ENCODE measurements at places on chromosomes 3 and 15.

- no peak for DNase-seq
These were observed 625.9 kb upstream of the ADAMTS9 start for GRCh38 chr3:65313666-65314065.

GRCh38 chr3:111690242-111690641 lies 95.1 kb upstream of the ZBED2 start:
- DNase-seq, result no peak

DNA sequence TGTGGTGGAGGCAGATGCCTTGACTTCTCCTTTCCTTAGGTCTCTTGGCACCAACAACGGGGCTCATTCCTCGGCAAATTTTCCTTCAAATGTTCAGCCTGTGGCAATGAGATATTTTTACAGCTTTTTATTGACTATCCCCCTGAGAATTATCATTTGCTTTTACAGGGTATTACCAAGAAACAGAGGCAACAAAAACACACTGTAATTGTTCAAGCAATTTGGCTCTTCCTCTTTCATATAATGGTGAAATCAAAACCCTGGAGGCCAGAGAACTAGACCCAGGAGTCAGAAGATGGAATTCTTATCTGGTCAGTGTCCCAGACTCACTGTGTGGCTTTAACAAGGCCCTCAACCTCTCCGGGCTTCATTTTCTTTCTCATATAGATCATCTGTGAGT lies 40.1 kb downstream of the TRIM42 start:
- no peak for DNase-seq

GRCh38 chr3:157861076-157861765 lies 245.0 kb downstream of the SHOX2 start:
- DNase-seq, result no peak

- no peak for DNase-seq
These were observed 140.2 kb upstream of the RBMS3 start for GRCh38 chr3:29140666-29141065.

DNA sequence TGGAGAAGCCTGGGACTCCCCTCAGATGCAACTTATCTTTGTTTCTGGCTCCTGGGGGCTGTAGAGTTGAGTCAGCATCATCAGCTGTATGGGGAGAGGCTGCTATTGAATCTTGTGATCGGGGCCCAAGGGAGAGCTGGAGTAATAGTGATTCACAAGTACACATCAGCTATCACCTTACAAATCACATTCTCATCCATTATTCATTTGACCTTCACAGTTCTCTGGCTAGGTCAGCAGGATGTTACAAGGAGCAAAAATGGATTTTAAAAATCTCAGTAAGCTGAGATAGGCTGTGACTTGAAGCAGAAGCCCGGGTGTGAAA lies 175.0 kb downstream of the OPA1 start:
- no peak for DNase-seq

DNA sequence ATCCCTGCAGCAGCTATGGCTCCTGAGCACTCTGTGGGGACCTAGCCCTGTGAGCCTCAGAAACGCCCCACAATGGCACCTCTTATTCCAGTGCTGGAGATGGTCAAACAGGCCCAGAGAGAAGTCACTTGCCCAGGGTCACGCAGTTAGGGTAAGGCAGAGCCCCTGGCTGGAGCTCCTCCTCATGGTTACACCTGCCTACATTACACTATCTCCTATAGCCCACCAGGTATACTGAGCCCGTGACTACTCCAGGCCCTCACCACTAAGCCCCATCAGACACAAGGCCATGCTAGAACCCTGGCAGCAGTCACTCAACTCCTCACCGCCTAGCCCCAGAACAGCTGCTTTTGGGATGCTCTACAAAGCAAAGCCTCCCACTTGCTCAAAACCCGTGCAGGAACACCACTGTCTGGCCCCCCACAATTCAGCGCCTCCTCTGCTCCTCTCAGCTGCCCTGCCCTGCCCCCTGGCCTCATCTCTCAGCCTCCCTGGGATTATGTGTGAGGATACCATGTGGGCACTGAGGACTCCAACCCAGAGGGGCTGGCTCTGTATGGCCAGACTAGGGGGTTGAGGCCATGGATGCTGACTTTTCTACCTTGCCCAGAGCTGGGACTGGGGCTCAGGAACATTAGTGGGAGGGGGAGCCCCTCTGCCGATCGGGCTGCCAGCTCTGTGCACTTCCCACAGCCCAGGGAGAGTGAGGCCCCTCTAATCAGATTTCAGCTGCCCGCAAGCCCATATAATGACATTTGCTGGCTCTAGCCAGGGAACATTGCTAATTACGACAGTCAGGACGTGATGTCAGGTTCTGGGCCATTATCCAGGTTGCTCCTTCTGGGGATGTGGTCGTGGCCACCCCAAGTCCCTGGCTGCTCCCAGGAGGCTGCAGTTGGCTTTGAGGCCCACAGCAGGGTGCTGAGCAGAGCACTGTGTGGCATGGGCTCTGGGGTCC lies 4.0 kb downstream of the NT5DC2 start:
- no peak for DNase-seq

GRCh38 chr3:134009345-134010000 lies 20.3 kb downstream of the SLCO2A1 start:
- no peak for DNase-seq

- no peak for DNase-seq
These were observed 120.8 kb downstream of the GMPS start for GRCh38 chr3:155991212-155991611.

GRCh38 chr3:127732303-127732702 lies 59.6 kb downstream of the ABTB1 start:
- DNase-seq, result no peak

All from stimulated activated CD8-positive, alpha-beta memory T cell treated with anti-CD3 and anti-CD28 coated beads, Interleukin-4, amount 100 ng/mL, for 1 hour (primary cell).